Mesothelial cell of epicardium (in vitro differentiated cells): ENCODE measurements at places on chromosomes 5 and 9. TPM values are rescaled to one million over a fixed set of nuclear protein-coding genes. Genes with fewer than 3 reads are reported as not detected.

MTX3 gene
- total RNA-seq = 28.4 to 32.7 TPM (median 29.9 TPM) in 3 replicates

DNAI1 gene
- not detected in 3 replicates for total RNA-seq

PCDHGB5 gene
- total RNA-seq = 3.3 to 4.5 TPM (median 3.9 TPM) in 3 replicates

PCDHGB1 gene
- total RNA-seq = 1.7 to 2.0 TPM (median 2.0 TPM) in 3 replicates

CER1 gene
- 0.78 to 1.2 TPM (median 1.0 TPM) in 3 replicates for total RNA-seq

TMEM215 gene
- 0.07 TPM in 1 of 3 replicates, not detected in the others for total RNA-seq

PNPLA7 gene
- total RNA-seq = 5.3 to 5.7 TPM (median 5.6 TPM) in 3 replicates

RALGPS1 gene
- total RNA-seq = 25.6 to 29.5 TPM (median 26.9 TPM) in 3 replicates

GMCL2 gene
- not detected in 3 replicates for total RNA-seq

HAVCR2 gene
- total RNA-seq = 0.84 to 1.2 TPM (median 0.86 TPM) in 3 replicates

NAIF1 gene
- total RNA-seq = 8.5 to 9.2 TPM (median 8.9 TPM) in 3 replicates

FAM151B gene
- total RNA-seq = 1.5 to 2.3 TPM (median 1.9 TPM) in 3 replicates

SMIM33 gene
- total RNA-seq = not detected in 3 replicates

SLC6A18 gene
- not detected in 3 replicates for total RNA-seq

TSSK1B gene
- total RNA-seq = 0.38 to 0.78 TPM (median 0.60 TPM) in 3 replicates

STC2 gene
- 24.8 to 26.9 TPM (median 26.0 TPM) in 3 replicates for total RNA-seq

NSG2 gene
- total RNA-seq = not detected in 3 replicates
